Inflammatory macrophage treated with lipopolysaccharide for 4 hours (primary cell): ENCODE measurements at places on chromosomes 7 and 10.

GRCh38 chr7:35754741-35755140 lies 46.1 kb upstream of the SEPTIN7 start:
- no peak for DNase-seq

DNA sequence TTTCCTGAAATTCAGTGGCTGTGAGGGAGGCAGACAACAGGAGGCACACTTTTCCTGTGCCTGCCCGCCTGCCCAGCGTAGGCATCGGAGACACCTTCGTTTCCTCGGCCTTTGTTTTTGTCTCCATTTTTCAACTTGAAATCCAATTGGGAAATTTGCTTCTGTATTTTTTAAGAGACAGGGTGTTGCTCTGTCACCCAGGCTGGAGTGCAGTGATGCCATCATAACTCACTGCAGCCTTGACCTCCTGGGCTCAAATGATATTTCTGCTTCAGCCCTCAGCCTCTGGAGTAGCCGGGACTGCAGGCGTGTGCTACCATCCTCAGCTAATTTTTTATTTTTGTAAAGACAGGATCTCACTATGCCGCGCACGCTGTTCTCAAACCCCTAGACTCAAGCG lies 116.8 kb downstream of the CYTH3 start:
- DNase-seq, result no peak

DNA sequence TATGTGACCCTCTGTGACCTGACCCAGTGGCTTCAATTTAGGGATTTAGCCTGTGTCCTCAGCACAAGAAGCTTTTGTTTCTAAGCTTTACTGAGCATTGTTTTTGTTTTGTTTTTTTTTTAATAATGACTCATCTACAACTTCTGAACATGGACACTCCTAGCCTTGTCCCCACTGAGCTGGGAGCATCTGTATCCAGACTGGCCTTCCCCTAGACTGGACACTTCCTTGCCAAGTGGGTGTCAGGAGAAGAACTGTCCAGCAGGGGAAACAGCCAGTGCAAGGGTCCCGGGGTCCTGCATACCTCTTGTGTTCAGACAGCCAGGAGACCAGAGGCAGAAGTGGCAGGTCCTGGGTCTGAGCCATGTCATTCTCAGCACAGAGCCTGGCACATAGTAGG lies 108.6 kb downstream of the TMEM130 start:
- no peak for DNase-seq

DNA sequence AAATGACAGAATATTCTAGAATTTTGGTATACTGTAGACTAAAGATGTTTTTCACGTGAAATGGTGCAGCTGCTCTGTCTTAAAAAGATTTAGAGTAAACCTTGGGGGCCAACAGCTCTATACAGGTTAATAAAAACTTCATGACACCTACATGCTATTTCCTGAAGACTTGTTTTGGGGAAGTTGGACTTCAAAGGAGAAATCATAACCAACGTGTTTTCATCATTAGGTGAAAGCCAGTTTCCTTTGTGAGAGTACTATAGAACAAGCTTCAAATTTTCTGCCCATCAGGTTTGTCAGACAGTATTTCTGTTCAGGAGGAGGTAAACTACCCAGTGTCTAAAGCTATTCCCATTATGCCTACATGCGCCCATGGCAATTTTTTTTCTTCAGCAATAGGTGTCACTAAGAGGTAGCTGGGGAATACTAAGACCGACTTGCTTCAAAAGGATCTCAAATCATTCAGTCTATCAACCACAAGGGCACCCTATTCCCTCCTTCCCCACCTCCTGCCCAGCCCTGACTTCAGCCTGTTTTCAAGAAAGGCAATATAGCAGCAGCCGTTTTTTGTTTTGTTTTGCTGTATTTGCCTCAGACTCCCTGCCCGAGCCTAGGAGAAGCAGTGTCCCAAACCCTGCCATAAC lies 237.3 kb upstream of the SP8 start:
- no peak for DNase-seq

DNA sequence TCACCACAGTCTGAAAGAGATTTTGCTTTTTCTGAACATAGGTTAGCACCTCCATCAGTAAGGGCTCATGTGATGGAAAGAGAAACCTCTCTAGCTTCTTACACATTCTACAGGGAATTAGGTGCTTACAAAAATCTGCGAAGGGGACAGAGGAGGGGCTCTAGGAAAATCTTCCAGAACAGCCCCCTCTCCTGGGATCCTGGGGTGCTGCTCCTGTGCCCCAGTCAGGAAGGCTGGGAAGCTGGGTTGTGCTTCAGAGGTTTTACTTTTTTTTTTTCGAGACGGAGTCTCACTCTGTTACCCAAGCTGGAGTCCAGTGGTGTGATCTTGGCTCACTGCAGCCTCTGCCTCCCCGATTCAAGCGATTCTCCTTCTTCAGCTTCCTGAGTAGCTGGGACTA lies 7.5 kb upstream of the FAM171A1 start:
- no peak for DNase-seq
